ENCODE measurements at places on chromosomes 16 and 17.

DNA sequence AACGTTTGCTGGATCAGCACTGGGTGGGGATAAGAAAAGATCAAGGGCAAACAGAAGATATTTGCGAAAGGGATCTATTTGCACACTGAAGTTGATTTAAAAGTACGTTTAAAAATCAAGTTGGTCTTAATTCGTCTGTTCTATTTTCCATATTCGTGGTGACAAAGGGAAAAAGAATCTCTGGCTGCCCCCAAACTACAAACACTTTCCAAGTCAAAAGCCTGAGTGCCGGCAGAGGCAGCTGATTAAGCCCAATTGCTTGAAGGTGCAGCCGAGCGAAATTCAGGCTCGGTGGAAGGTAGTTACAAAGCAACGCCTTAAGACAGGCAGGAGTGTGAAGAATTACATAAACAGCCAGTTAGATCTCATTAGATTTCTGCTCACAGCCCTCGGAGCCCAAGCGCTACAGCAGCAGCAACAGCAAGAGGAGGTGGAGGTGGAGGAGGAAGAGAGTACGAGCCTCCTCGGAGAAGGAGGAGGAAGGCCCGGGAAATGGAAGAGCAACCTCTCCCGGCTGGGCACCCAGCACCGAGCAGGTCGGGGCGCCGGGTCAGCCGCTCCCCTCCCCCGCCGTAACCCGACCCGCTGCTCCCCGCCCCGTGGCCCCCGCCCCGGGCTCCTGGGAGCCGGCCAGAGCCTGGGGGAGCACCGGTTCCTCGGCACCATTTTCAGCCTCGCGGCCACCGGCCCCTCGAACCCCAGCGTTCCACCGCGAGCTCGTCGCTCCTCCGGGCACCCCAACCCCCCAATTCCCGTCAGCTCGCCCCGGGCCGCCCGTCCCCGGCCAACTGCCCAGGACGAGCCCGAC is 890 bp downstream of the TOB1 start:
- peak; percentile 43 for DNase-seq

DNA sequence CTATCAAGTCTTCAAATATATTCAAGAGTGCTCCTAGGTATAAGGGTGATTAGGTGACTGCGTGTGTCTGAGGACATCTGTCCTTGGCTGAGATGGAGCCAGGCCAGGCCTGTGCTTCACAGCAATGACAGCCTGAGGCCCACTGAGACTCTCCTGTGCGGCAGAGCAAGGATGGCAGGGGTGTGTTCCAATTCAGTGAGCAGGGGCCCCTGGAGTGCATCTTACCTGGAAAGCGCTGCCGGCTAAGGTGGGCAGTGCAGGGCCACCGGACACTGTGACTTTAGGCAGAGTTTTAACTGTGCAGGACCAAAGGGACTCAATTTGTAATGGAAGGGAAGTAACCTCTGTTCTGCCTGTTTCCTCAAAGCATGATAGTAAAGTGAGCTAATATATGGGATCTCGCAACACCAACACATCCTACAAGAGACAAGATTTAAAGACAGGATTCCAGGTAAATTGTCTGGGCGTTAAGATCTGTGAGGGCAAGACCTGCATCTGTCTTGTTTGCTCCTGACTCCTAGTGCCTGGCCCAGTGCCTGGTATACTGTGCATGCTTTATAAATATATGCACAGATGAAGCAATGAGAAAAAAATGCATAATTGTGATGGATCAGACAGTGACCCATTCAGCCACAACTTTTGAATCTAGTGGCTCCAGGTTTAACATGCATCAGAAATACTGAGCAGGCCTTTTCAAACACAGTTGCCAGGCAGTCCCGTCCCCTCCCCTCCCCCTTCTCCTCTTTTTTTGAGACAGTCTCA is 86.7 kb downstream of the MRC2 start:
- no peak for DNase-seq

GRCh38 chr17:57439651-57440050 is 183.3 kb downstream of the MSI2 start:
- DNase-seq = no peak

GRCh38 chr17:58643147-58643546 is 48.7 kb downstream of the TEX14 start:
- no peak for DNase-seq

- DNase-seq = no peak
Measured at GRCh38 chr16:56462064-56462796, 10.9 kb downstream of the OGFOD1 start.

- no peak for DNase-seq
Measured at GRCh38 chr16:59574296-59574695, 840.2 kb upstream of the GOT2 start.

GRCh38 chr17:307741-308507 is 44.7 kb downstream of the RPH3AL start:
- DNase-seq = peak; percentile 37

- no peak for DNase-seq
Measured at GRCh38 chr17:50064253-50065001, 8.5 kb downstream of the ITGA3 start.

GRCh38 chr16:13919330-13919682 is 648 bp upstream of the ERCC4 start:
- DNase-seq = no peak

DNA sequence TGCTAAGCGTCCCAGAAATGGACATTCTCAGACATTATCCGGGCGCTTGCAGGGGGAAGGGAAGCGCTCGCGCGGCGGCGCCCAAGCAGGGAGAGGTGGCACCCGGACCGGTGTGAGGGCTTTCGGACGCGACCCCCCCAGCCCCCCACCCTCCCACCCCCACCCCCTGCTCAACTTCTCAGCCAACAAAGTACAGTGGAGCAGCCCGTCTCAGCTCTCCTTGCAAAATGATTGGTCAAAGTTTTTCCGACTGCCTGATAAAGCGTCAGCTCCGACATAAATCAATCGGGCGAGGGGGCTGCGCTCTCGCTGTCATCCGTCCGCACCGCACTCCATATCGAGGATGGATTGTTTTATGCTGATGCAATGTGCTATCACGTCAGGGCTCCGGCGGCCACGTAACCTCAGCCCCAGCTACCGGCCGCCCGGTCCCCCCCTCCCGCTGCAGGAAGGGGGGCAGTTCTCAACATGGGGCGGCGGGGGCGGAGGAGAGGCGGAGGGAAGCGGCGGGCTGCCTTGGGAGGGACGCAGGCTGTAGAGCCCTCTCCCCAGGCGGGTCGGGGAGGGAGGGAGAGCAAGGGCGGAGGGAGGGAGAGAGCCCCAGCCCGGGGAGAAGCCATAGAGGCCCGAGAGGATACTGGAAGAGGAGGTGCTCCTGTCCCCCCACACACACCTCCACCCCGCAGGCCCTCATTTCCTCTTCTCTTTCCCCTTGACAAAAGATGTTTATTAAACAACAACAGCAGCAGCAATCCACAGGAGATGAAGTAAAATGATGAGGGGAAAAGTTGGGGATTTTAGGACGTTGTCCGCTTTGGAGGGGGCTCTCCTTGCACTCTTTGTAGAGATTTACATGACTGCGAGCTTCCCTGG is at the start of gene HOXB9:
TSS of gene HOXB9 (minus strand) at position 114 of the 873 bp plus-strand sequence. CDS start at position 25, 89 bp downstream.
- no peak for DNase-seq

GRCh38 chr17:1071103-1071825 is 74.3 kb downstream of the TIMM22 start:
- DNase-seq = no peak

DNA sequence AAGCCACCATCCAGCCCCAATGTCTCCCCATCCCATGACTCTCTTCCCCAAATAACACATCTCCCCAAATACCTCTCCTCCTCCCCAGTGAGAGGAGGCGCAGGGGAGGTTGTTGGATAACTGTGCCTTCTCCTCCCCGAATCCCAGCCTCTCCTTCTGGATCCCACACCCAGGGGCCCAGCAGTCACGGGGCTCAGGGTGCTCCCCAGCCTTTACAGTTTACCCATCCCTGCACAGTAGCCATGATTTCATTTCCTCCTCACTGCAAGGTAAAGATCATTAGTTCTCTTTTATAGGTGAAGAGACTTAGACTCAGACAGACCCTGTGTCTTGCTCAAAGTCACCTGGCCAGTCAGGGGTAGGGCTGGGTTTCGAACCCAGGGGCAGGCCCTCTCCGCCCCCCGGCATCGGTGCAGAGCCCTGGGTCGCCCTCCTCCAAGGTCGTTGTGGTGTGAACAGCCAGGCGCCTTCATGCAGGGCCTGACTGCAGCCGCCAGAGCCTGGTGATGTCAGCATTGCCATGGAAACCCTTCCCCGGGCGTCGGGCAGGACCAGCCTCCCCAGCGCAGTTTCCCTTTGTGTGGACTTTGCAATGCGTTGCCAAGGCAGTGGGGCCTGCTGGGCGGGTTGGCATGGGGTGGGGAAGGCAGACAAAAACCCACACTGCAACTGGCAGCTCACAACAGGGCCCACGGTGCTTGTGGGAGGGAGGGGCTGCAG is 53.3 kb upstream of the TOB1 start:
- DNase-seq = peak; percentile 81

DNA sequence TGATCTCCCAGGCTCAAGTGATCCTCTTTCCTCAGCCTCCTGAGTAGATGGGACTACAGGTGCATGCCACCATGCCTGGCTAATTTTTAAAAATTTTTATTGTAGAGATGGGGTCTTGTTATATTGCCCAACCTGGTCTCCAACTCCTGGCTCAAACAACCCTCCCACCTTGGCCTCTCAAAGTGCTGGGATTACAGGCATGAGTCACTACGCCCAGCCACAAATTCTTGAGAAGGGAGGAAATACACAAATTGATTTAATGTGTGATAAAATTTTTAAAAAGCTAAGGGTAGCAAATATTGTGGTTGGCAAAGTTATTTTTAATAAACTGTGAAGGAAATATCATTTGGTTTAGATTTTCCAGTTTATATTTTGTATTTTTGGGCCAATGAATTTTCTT is 9.6 kb downstream of the ITGAD start:
- DNase-seq = no peak

Data from right lung (tissue), 10 donors.